ENCODE measurements at places on chromosomes 11 and 22.

DNA sequence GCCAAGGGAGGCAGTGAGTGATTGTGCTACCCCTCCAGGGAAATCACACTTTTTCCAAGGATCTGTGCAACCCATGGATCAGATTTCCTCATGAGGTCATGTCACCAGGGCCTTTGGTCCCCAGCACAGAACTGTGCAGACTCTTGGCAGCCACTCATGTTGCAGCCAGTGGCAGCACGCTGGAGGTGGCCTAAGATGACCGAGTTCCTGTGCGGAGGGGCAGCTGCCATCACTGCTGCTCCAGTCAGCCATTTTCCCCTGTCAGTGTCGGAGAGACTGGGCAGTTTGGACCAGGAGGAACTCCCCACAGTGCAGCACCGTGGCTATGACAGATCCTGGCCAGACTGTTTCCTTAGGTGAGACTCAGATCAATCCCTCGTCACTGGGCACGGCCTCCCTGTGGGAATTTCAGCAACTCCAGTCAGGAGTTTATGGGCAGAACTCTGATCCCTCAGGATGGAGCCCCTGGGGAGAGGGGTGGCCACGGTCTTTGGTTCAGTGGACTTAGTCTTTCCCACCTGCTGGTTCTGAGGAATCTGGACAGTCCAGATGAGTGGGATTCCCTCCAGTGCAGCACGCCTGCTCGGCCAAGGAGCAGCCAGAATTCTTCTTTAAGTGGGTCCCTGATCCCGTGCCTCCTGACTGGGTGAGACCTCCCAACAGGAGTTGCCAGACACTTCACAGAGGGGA is 194.6 kb upstream of the CARD18 start:
- H3K4me3 ChIP-seq, result no peak overlapping the region
- no peak overlapping the region for H3K27ac ChIP-seq
- no peak for DNase-seq
- no peaks in the 10 kb centered on the region for H3K4me1 ChIP-seq

DNA sequence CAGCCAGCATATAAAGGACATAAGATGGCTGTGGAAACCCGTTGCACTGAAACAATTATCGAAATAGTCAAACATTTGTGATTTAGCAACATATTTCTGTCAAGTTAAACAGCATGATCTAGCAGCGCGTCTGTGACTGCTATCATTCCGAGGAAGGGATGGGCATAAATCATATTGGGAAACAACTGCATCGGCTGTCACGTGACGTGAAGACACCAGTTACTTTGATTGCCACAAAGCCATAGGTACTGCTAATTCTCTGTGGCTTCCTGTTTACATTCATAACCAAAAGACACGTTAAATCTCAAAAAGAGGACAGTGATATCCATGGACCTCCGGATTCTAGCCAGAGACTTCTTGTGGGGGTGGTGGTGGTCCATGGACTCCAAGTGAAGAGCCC is 87.8 kb downstream of the CACNA1I start:
- DNase-seq, result peak; percentile 25
- H3K27ac ChIP-seq, result peak overlapping the region; percentile 55
- no peaks in the 10 kb centered on the region for H3K36me3 ChIP-seq
- H3K4me1 ChIP-seq, result peaks cover 40% of the 10 kb centered on the region

- peak overlapping the region; percentile 92 for H3K27ac ChIP-seq
- no peak for DNase-seq
- no peaks in the 10 kb centered on the region for H3K36me3 ChIP-seq
- peaks cover 6% of the 10 kb centered on the region for H3K4me1 ChIP-seq
- no peaks in the 10 kb centered on the region for H3K27me3 ChIP-seq
- H3K4me3 ChIP-seq, result peak overlapping the region; percentile 84
Observed at GRCh38 chr11:74493791-74494630, 487 bp upstream of the LIPT2 start.

DNA sequence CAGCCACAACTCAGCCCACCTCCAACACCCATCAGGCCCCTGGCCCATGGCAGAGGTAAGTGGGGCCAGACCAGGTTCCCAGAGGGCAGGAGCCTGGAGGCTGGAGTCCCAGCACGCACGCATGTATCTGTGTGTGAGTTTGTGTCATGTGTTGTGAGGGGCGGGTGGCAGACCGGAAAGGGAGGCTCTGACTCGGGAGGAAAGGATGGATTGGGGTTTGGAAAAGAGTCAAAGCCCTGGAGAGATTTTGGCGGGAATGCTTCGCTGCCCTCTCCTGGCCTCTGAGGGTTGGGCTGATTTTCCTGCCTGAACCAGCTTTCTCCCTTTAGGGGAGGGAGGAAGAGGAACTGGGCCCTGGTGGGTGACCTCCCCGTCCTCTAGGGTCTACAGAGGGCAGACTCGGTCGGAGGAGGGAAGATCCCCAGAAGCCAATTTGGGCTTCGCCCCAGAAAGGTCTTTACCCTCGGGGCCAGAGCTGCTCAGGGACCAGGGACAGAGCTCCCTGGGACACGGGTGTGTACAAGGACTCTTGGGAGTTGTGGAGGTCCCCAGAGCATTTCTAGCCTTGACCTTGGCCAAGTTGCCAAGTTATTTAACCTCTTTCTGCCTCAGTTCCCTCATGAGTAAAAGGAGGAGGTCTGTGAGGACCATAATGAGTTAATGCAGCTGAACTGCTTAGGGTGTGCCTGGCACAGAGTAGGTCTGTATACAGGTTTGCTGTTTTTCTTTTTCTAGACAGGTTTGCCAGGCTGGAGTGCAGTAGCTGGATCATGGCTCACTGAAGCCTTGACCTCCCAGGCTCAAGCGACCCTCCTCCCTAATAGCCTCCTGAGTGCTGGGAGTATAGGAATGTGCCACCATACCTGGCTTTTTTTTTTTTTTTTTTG is 6.9 kb downstream of the C11orf68 start:
- no peak overlapping the region for H3K27ac ChIP-seq
- peaks cover 2% of the 10 kb centered on the region for H3K4me1 ChIP-seq
- no peaks in the 10 kb centered on the region for H3K36me3 ChIP-seq
- H3K27me3 ChIP-seq, result no peaks in the 10 kb centered on the region

- H3K36me3 ChIP-seq, result no peaks in the 10 kb centered on the region
- no peaks in the 10 kb centered on the region for H3K27me3 ChIP-seq
- DNase-seq, result no peak
- H3K4me3 ChIP-seq, result no peak overlapping the region
- H3K4me1 ChIP-seq, result no peaks in the 10 kb centered on the region
- no peak overlapping the region for H3K27ac ChIP-seq
Observed at GRCh38 chr11:101718402-101718801, 134.6 kb upstream of the TRPC6 start.

- no peak overlapping the region for H3K27ac ChIP-seq
- H3K27me3 ChIP-seq, result no peaks in the 10 kb centered on the region
- H3K4me1 ChIP-seq, result no peaks in the 10 kb centered on the region
- no peak for DNase-seq
- no peak overlapping the region for H3K4me3 ChIP-seq
- no peaks in the 10 kb centered on the region for H3K36me3 ChIP-seq
Observed at GRCh38 chr11:25319127-25319526, 822.3 kb downstream of the LUZP2 start.

DNA sequence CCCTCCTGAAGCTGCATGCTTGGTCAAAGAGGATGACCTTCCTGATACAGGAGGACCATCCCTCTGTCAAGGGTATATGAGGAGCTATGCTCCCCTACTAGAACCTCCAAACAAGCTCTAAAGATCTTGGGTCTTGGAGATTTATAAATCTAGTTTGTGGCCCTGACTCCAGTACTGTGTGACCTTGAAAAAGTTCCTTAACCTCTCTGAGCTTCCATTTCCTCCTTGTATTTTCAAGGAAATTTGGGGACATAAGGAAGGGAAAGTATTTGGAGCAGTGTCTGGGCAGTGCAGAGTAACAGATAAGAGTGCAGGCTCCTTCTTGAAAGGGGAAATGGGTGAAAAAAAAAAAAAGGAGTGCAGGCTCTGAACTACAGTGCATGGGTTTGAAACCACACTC is 45.9 kb downstream of the CHRDL2 start:
- H3K4me3 ChIP-seq, result no peak overlapping the region
- no peaks in the 10 kb centered on the region for H3K4me1 ChIP-seq
- DNase-seq, result no peak
- H3K27me3 ChIP-seq, result peaks cover 6% of the 10 kb centered on the region
- no peaks in the 10 kb centered on the region for H3K36me3 ChIP-seq
- no peak overlapping the region for H3K27ac ChIP-seq

DNA sequence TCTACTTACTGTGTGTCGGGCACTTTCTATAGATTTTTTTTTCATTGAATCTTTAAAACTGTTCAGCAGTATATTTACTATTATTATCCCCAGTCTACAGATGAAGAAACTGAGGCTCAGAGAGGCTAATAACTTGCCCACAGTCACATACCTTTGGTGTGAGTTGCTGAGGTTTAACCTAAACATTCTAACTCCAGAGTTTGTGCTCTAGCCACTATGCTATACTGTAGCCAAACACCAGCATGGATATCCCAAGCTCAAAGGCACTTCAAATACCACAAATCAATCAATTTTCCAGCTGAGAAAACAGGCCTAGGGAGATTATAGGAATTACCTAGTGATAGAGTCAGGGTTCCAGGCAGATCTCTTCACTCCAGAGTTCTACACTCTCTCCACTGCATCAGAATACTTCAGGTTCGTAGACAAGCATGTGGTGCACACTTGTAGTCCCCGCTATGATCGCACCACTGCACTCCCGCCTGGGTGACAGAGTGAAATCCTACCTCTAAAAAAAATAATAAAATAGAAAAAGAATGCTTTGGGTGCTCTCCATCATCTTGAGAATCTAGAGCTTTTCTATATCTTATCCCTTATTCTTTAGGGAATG is 20.4 kb upstream of the UPB1 start:
- no peak overlapping the region for H3K4me3 ChIP-seq
- H3K27me3 ChIP-seq, result no peaks in the 10 kb centered on the region
- H3K36me3 ChIP-seq, result no peaks in the 10 kb centered on the region
- no peak for DNase-seq

- peak overlapping the region; percentile 97 for H3K27ac ChIP-seq
- H3K27me3 ChIP-seq, result no peaks in the 10 kb centered on the region
- H3K4me3 ChIP-seq, result peak overlapping the region; percentile 96
- DNase-seq, result no peak
Observed at GRCh38 chr11:62724171-62724570, 3.1 kb downstream of the HNRNPUL2 start.

- no peak overlapping the region for H3K27ac ChIP-seq
- H3K4me3 ChIP-seq, result no peak overlapping the region
- DNase-seq, result no peak
- H3K36me3 ChIP-seq, result no peaks in the 10 kb centered on the region
- no peaks in the 10 kb centered on the region for H3K4me1 ChIP-seq
Observed at GRCh38 chr11:2797741-2798361, 87.7 kb downstream of the CDKN1C start.

DNA sequence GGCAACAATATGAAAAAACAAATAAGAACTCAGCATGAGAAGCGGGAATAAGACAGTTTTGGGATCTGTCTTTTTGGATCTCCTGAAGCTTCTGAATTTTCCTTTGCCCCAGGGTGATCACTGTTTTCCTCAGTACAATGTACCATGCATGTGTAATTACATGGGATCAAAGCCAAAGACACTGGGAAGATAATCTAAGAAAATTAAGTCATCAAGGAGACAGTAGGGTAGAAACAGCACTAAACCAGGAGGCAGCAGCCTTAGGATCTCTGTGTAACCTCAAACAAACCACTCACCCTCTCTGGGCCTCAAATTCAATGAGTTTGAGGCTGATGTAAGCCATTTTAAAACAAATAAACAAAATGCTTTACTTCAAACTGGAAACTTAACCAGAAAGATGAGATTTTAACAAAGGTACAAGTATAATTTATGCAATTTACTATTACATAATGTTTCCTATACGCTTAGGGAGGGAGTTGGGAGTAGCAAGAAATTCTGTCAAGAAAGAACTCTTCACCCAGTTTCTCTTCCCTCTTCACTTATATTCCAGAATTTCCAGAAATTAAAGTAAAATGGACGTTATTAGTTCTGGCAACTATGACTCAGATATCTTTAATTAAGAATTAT is 77.0 kb downstream of the RAB30 start:
- no peaks in the 10 kb centered on the region for H3K27me3 ChIP-seq
- no peaks in the 10 kb centered on the region for H3K36me3 ChIP-seq
- H3K27ac ChIP-seq, result no peak overlapping the region
- no peak overlapping the region for H3K4me3 ChIP-seq
- H3K4me1 ChIP-seq, result no peaks in the 10 kb centered on the region
- no peak for DNase-seq

GRCh38 chr11:106608677-106609076 is 409.6 kb downstream of the GUCY1A2 start:
- H3K27ac ChIP-seq, result no peak overlapping the region
- no peak for DNase-seq
- H3K36me3 ChIP-seq, result no peaks in the 10 kb centered on the region

- no peak for DNase-seq
- no peak overlapping the region for H3K4me3 ChIP-seq
- no peak overlapping the region for H3K27ac ChIP-seq
- H3K36me3 ChIP-seq, result peaks cover 3% of the 10 kb centered on the region
- H3K27me3 ChIP-seq, result no peaks in the 10 kb centered on the region
Observed at GRCh38 chr11:67194096-67194495, 72.2 kb upstream of the GRK2 start.

- peaks cover 57% of the 10 kb centered on the region for H3K27me3 ChIP-seq
- H3K4me1 ChIP-seq, result peaks cover 31% of the 10 kb centered on the region
- no peak for DNase-seq
Observed at GRCh38 chr11:16604794-16605388, 133.6 kb upstream of the C11orf58 start.

GRCh38 chr11:28011813-28012212 is 96.1 kb downstream of the KIF18A start:
- H3K4me3 ChIP-seq, result no peak overlapping the region
- no peak overlapping the region for H3K27ac ChIP-seq
- no peak for DNase-seq

DNA sequence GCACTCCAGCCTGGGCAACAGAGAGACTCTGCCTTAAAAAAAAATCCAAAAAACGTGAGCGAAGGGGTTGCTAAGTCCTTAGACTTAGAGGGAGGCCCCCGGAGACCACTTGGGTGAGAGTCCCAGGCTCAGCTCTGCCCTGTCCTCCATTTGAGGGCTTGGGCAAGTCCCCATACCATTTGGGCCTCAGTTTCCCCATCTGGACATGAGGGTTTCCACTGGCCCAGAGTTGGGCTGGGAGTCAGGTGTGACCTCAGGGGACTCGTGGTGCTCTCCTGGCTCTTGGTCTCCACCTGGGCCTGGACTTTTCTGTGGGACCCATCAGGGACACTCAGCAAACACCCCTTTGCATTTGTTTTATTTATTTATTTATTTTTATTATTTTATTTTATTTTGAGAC is 35.2 kb upstream of the CSNK1E start:
- H3K4me1 ChIP-seq, result peaks cover 6% of the 10 kb centered on the region
- DNase-seq, result no peak
- no peaks in the 10 kb centered on the region for H3K27me3 ChIP-seq
- H3K36me3 ChIP-seq, result no peaks in the 10 kb centered on the region
- no peak overlapping the region for H3K27ac ChIP-seq
- H3K4me3 ChIP-seq, result no peak overlapping the region

DNA sequence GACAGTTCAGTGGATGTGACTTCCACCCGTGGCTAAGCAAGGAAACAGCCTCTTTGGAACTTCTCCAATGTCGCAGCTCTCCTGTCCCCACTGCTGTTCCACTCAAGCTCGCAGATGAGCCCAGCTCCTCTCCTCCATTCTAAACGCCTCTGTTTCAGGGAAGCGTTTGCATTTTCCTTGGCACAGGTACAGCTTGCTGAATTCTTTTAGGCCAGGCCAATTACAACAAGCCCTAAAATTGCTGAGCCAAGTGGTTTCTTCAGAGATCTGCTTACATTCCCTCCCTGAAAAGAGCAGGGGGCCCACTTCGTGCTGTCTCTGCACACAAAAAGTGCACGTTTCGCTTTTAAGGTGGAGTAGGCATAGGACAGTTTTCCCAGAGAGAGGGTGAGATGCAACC is 91.5 kb upstream of the BLID start:
- H3K27me3 ChIP-seq, result no peaks in the 10 kb centered on the region
- no peaks in the 10 kb centered on the region for H3K4me1 ChIP-seq
- no peaks in the 10 kb centered on the region for H3K36me3 ChIP-seq
- H3K4me3 ChIP-seq, result no peak overlapping the region
- no peak overlapping the region for H3K27ac ChIP-seq
